Activated CD4-positive, alpha-beta T cell treated with anti-CD3 and anti-CD28 coated beads for 4 hours (primary cell): ENCODE measurements at places on chromosomes 6 and 20.

DNA sequence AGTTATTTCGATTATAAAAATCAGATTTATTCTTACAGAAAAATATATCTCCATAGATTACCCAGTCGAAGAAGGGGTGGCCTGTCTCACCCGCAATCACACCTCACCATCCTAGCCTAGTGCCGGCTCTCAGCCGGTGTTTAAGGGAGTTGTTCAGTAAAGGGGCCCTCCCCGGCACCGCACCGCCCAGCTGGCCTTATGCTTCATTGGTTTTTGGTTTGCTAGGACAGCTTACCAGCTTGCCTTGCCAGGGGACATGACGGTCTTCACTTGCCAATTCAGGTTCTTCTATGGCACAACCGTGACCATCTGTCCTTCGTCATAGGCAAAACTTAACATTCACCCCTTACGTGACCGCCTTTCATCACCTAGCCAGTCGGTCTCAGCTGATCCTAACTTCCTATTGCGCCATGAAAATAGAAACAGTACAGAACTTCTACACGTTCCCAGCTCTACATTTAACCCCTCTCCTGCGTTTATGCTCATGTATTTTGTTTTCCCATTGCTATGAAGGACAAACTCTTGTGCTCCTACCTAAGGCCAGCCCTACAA is 44.7 kb upstream of the SLC22A16 start:
- no peak for DNase-seq

DNA sequence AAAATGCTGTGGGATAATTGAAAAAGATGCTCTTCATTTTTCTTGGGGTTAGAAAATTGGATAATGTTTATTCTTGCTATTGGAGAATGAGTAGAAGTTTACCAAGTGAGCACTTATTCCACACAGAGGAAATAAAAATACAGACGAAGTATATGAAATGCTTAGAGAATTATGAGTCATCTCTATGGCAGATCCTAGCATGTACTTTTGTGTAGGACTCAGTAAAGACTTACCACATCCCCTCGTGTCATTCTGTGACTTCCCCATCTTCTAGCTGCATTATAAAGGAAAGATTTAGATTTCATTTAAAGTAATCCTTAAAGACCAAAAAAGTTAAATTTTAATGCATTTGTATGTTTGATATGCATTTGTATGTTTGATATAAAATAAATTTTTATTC is 685.6 kb downstream of the TBC1D32 start:
- DNase-seq: no peak

DNA sequence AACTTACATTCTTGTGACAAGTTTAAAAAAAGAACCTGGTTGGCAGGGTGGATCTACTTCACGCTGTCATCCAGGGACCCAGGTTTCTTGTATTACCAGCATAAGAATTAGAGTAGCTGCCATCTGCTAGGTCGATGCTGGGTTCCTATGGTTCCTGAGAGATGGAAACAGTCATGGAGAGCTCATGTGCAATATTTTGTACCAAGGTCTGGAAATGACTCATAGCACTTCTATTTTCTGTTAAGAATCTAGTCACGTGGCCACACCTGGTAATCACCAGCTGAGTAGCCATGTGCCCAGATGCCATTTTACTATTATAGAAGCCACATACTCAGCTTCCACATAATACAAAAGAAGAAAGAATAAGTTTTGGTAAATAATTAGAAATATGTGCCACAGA is 171.3 kb downstream of the CD83 start:
- DNase-seq: no peak

DNA sequence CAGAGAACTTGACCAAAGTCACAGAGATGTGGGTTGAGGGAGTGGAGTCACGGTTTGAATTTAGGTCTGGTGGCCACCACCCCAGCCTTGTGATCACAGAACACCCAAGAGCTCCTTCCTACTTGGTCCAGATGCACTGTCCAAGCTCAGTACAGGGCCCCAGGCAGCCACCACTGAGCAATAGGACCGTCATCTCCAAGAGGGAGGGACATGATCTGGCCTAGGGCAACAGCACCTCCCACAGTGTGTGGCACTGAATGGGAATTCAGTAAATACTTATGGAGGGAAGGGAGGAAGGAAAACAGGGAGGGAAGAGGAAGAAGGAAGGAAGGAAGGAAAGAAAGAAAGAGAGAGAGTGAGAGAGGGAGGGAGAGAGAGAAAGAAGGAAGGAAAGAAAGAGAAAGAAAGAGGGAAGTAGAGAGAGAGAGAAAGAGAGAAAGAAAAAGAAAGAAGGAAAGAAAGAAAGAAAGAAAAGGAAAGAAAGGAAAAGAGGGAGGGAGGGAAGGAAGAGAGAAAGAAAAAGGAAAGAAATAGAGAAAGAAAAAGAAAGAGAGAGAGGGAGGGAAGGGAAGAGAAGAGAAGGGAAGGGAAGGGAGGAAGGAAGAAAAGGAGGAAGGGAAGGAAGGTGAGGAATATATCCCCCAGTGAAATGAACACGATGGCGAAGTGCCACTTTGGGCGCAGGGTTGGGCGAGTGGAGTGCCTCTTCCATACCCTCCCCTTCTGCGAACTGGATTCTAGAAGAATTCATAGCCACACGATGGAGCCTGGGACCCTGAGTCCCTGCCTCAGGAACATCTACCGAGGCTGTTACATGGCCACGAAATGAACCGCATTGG is 243.7 kb downstream of the TFAP2C start:
- DNase-seq: no peak

- DNase-seq: no peak
Observed at GRCh38 chr6:110020888-110021287, 42.8 kb downstream of the GPR6 start.

- no peak for DNase-seq
Observed at GRCh38 chr6:121733234-121733633, 297.8 kb downstream of the GJA1 start.

DNA sequence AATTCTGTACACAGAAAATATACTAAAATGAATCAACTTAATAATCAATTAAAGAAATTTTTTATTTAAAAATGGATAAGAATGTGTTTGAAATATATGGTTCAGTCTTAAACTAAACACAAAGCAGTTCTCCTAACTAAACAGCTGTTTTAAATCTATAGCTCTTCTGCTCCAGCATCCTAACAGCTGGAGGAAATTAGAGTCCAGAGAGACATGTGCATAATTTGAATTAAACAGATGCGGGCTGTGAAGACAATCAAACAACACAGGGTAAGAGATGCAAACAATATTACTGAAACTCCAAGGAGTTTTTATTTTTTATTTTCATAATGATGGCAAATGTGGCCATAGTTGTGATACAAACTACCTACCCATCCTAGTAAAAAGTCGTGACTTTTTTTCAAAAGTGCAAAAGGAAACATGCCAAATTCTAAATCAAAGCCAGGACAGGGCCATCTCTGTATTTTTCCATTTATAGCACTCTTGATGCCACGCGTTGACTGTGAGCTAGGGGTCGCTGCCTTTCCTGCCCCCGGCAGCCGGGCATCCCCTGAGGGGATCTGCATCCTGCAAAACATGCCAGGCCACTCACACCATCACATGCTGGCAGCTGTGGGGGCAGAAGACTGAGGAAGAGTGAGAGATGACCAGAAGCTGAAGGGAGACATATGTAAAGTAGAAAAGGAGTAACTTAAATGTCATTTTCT is 310.6 kb downstream of the PRKN start:
- DNase-seq: no peak

DNA sequence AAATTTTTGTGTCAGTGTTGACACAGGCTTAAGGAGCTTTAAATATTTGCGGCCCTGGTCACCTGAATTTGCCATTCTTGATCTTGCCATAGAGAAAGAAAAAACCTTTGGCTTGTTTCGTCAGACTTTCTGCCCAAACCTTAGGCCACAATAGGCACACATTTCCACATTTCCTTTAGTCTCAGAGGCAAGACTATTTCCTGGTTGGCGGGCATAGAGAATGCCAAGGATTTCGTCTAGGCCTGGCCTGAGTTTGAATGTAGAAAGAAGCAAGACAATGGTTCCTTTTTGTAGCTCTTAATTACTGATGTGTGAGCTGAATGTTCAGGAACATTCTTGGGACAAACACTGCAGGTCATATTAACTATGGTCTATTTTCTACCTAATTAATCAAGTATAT is 108.1 kb downstream of the TRMT11 start:
- no peak for DNase-seq

GRCh38 chr20:1274485-1275311 is 8.6 kb downstream of the SNPH start:
- DNase-seq: no peak

- DNase-seq: peak; percentile 38
Observed at GRCh38 chr20:48635791-48636267, 192.0 kb downstream of the PREX1 start.

- DNase-seq: no peak
Observed at GRCh38 chr20:45861221-45862075, 4.0 kb downstream of the ZSWIM3 start.

- DNase-seq: no peak
Observed at GRCh38 chr6:42165016-42165415, 8.1 kb upstream of the GUCA1A start.

DNA sequence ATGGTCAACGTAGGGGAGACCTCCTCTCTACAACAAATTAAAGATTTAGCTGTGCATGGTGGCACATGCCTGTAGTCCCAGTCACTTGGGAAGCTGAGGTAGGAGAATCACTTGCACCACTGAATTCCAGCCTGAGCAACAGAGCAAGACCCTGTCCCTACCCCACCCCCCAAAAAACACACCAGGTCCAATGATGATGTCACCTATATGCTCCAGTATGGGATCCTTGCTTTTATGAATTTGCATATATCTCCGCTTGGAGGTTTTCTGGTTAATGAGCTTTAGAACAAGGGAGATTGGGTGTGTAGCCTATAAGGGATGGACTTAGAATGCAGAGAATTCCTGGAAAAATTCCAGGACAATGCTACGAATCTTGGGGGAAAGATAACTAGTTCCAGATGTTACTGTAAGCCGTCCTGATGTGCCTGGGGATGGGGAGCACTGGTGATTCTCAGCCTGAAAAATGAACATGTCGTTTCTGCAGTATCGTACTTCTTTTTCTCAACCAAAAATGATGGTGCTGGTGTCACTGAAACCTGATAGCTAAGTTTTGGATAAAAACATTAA is 61.1 kb downstream of the ZBTB2 start:
- DNase-seq: no peak
